Fibroblast of villous mesenchyme (primary cell): ENCODE measurements at places on chromosomes 5 and 9.

- DNase-seq = peak; percentile 93
Observed at GRCh38 chr9:128554155-128554862, 1.9 kb downstream of the SPTAN1 start.

GRCh38 chr5:71011194-71011792 is 13.8 kb downstream of the NAIP start:
- no peak for DNase-seq

GRCh38 chr5:61184708-61185107 is 22.4 kb upstream of the SMIM15 start:
- DNase-seq = peak; percentile 47

- DNase-seq = no peak
Observed at GRCh38 chr5:68021227-68021626, 194.3 kb upstream of the PIK3R1 start.

GRCh38 chr5:28216939-28217360 is 1178.6 kb upstream of the CDH9 start:
- DNase-seq = no peak

- DNase-seq = no peak
Observed at GRCh38 chr5:20601678-20602100, 613.7 kb upstream of the CDH18 start.

DNA sequence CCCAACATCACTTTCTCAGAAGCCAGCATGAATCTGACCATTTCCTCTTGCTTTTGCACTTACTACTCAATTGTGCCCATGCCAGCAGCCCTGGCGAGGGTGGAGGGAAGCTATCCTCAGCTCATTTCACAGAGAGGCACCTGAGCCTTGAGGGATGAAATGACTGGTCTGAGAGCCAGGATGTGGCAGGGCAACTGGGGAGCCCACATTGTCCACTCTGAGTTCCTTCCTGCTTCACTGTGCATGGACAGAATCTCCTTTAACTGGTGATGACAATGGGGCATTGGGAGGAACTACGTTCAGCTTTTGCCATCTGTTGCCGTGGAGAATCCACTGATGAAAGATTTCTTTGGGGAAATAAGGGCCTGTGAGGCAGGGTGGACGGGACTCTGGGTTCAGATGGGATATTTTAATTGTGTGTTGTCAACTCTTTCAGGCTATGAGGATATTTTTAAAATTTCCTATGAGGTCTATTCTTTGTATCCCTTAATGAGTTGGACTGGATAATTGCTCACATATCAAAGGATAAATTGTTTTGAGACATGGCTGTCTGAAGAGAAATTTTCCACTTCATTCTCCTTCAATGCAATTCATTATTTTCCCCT is 78.3 kb downstream of the TNC start:
- DNase-seq = no peak

GRCh38 chr5:13354611-13355010 is 589.9 kb downstream of the DNAH5 start:
- DNase-seq = no peak

DNA sequence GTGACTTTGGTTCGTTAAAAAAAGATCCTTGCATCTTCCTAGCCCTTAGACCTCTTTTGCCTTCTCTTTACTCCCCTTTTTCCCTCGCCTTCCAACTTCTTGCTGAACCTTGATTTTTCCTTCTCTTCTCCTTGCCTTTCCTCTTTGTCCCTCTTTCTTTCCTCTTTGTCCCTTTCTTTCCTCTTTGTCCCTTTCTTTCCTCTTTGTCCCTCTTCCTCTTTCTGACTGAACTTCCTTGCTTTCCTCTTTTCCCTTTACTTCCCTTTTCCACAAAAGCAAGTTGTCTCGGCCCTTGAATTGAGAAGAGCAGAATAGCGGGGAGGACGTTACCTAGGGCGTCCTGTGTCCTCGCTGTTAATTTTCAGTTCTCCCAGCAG is 1.4 kb upstream of the MLLT3 start:
- no peak for DNase-seq

DNA sequence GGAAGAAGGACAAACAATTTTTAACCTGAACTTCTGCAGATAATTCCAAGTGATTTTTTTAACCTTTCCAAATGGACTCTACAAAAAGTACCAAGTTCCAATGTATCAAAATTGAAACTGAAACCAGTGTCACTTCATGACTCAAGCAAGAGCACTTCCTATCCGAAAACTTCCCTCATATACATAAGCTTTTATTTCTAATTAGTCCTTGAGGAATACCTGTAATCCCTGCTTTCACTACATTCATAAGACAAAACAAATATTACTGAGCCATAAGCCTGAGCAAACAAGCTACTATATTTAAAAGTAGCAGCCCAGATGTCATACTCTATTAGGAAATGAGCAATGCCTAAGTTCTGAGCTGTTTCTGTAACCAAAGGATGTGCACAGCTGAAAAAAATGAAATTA is 224.4 kb downstream of the EBF1 start:
- peak; percentile 47 for DNase-seq

GRCh38 chr9:106697390-106697749 is 165.6 kb upstream of the ZNF462 start:
- DNase-seq = no peak

DNA sequence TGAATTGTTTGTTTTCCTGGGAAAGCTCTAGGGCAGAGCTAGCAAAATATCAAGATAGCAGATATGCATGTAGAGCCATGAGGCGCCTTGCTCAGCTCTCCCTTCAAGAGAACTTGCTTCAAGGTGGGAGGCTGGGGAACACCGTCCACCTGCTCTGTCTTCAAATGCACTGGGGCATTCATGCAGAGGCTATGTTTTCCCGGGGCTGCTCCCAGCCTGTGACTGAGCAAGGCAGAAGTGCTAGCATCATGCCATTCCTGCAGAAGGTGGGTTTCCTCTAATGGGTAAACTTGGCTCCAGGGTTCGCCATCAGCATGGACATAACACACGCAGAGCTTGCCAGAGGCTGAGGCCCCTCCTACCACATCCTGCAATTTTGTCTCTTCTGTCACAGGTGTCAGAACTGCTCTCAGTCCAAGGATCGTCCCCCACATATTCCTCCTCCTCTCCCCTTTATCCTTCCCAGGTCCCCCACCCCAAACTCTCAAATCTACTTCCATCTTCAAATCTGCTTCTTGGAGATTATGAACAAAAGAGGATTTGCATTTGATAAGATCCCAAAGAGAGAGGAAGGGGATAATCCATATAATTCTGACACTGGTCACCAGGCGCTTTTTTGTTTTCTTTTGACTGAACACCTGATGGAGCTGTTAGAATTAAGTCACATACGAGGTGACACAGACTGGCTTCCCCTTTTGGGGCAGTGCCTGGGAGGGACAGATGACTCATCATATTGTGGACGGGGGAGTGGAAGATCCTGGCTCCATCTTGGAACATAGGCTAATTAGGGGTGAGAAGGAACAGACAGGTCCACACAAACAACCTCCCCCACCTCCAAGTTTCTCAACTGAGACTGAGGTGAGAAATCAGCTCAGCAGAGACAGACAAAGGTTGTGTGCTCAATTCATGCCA is 85.0 kb upstream of the TAF11L2 start:
- no peak for DNase-seq

- DNase-seq = no peak
Observed at GRCh38 chr5:143277536-143277935, 126.0 kb downstream of the NR3C1 start.

- DNase-seq = no peak
Observed at GRCh38 chr9:114289571-114290481, 33.1 kb upstream of the ORM1 start.

DNA sequence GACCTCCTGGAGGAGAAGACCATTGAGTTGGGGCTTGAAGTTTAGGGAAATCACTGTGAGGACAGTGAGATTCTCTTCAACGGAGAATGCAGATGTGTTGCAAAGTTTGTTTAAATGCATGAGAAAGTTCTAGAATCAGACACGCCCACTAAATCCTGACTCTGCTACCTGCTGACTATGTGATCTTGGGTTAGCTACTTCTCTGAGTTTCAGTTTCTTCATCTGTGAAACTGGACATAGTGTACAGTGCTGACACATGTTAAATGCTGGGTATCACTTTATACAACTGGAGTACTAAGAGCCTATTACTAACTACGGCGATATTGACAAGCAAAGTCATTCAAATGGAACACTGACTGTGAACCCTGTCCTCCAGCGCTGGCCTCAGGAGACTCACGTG is 255.5 kb downstream of the HSPA4 start:
- DNase-seq = no peak

DNA sequence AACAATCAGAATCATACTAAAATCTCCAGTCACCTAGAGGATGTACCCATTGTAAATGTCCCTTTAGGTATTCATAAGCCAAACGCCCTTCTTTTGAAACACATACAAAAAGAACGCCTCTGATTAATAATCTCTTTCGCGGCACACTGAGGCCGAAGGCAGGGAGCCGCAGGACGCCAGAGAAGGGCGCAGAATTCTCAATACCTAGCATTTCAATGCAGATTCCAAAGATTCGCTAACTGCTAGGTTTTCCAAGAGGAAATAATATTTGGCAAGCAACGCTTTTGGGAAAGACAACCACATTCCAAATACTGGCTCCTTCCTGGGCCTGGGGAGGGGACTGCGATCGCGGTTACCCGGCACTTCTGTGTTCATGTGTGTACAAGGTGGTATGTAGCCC is 203.3 kb downstream of the MEF2C start:
- no peak for DNase-seq

DNA sequence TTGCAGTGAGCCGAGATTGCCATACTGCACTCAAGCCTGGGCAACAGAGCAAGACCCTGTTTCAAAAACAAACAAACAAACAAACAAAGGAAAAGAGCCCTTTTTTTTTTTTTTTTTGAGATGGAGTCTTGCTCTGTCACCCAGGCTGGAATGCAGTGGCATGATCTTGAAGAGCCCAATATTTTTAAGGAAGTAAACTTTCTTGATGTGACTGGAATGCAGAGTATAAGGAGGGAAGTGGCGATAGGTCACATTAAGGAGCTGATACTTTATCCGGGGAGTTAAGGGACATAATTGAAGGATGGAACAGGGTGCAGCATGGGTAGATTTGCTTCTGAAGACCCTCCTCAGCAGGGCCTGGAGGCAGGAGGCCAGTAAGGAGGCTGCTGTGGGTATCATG is 13.0 kb downstream of the NAIF1 start:
- no peak for DNase-seq

DNA sequence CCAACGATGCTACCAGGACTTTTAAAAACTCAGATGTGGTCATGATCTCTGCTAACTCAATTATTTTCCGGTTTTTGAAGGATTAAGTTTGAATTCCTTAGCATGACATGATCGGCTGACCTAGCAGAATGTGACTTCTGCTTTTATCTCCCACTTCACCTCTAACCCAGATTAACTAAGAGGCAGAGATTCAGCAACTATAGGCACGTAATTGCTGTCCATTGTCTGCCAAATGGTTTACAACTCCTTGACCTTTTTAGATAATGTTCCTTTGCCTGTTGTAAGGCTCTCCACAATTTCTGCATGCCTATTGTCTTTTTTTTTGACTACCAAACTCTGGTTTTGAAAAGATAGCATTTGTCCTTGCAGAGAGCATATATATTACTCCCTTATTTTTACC is 268.2 kb downstream of the BRINP1 start:
- DNase-seq = no peak

DNA sequence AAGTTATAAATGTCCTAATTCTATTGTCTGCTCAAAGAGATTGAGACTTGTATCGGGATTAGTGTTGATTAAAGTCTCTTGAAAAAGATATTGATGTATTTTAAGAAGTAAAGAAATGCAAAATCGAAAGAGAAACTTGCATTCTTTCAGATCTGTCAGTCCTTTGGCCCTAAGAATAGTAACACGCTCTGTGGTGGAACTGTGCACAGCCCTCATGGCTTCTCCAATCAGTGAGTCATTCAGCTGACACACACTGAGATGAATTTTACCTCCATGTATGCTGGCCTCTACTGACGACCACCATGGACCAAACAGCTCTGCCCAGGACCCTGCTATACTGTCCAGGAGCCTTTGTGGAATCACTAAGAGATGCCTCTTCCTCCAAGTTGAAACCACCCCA is 232.4 kb downstream of the ESM1 start:
- DNase-seq = peak; percentile 66

DNA sequence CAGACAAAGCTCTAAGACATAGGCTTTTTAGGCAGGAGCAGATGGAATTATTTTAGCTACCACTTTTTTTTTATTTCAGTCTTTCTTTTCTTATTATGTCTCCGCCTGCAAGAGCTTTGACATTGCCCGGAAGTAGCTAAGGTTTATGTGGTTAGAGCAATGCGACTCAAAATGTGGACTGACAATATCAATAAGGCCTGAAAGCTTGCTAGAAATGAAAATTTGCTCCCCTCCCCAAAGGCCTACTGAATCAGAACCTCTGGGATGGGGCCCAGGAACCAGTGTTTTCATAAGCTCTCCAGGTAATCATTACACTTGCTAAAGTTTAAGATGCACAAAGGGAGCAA is 81.3 kb downstream of the SUSD1 start:
- DNase-seq = no peak

GRCh38 chr5:43603344-43604217 is 601 bp downstream of the NNT start:
- peak; percentile 32 for DNase-seq

DNA sequence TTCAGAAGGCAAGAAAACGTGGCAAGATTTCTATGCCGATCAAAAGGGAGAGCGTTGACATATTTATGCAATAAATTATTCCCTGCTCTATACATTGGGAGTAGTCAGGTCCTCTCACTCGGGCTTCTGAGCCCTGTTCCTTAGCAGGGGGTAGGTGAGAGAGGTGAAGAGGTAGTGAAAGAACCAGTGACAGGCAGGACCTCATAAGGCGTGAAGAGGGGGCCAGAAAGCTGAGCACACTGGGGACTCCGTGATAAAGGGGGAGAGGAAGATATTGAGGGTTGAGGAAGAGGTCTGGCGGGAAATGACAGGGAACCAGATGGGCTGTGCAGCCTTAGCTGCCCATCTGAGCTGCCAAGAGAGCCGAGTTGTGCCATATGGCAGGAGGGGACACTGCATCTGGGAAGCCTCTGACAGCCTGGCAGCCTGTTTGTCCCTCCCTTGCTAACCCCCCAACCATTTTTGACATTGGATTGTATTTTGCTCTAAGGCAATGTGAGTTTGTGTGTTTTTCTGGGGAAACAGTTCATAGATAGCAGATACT is 782 bp upstream of the CDC20B start:
- DNase-seq = no peak

GRCh38 chr9:72753266-72753893 is 199.5 kb downstream of the ALDH1A1 start:
- peak; percentile 28 for DNase-seq

DNA sequence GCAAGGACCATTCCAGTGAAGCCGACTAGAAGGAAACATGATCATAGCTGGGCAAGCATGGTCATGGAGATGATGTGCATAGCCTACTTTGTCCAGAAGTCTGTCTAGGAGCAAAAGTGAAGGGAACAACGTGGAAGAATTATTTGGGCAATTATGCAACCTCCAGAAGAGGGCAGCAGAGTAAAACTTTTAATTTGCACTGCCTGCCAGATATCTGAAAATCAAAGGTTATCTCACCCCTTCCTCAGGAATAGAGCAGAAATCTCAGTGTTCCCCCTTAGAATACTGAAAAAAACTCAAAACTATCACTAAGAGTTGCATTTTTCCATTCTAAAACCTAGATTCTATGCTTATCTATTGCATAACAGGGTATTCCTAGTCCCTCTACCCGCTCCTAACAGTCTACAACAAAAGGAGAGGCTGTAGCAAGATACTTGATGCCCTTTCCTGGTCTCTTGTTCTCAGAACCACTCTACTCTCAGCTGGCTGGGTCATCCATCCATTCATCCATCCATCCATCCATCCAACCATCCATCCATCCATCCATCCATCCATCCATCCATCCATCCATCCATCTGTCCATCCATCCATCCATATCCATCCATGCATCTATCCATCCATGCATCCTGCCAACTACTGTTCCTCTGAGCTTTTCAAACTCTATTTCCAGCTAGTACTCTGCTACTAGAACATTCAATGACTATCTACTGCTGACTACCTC is 8.4 kb upstream of the SETD9 start:
- peak; percentile 53 for DNase-seq
